ENCODE measurements at places on chromosomes 2 and 18.

GRCh38 chr18:58977801-58978200 is 113.1 kb downstream of the ZNF532 start:
- DNase-seq, result no peak

GRCh38 chr2:22329211-22330154 is 1055.5 kb upstream of the KLHL29 start:
- DNase-seq, result peak; percentile 5

GRCh38 chr2:28904295-28904694 is 9.8 kb downstream of the WDR43 start:
- no peak for DNase-seq

DNA sequence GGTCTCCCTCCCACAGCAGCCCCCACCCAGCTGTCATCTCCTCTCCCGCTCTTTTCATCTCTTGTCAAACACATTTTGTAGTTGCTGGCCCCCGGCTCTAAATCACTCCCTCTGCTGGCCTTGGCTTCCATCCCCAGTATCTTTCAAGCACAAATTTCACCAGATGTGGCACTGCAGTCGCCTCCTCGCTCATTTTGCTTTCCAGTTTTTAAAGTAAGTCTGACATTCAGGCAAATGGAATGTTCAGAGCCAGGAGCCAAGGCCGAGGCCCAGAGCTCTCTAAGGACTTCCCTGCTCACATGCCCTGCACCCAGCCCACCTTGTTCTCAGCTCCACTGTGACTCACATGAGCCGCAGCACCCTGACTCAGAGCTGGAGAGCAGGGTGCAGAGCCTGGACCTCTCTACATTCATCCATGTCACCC is 158.4 kb downstream of the GALNT14 start:
- DNase-seq, result no peak

- no peak for DNase-seq
Observed at GRCh38 chr2:53969968-53970723, 647 bp downstream of the PSME4 start.

- no peak for DNase-seq
Observed at GRCh38 chr2:157204401-157204800, 53.1 kb upstream of the GALNT5 start.

- no peak for DNase-seq
Observed at GRCh38 chr2:1584051-1584531, 160.2 kb downstream of the PXDN start.

- no peak for DNase-seq
Observed at GRCh38 chr2:137928547-137929518, 35.4 kb upstream of the HNMT start.

DNA sequence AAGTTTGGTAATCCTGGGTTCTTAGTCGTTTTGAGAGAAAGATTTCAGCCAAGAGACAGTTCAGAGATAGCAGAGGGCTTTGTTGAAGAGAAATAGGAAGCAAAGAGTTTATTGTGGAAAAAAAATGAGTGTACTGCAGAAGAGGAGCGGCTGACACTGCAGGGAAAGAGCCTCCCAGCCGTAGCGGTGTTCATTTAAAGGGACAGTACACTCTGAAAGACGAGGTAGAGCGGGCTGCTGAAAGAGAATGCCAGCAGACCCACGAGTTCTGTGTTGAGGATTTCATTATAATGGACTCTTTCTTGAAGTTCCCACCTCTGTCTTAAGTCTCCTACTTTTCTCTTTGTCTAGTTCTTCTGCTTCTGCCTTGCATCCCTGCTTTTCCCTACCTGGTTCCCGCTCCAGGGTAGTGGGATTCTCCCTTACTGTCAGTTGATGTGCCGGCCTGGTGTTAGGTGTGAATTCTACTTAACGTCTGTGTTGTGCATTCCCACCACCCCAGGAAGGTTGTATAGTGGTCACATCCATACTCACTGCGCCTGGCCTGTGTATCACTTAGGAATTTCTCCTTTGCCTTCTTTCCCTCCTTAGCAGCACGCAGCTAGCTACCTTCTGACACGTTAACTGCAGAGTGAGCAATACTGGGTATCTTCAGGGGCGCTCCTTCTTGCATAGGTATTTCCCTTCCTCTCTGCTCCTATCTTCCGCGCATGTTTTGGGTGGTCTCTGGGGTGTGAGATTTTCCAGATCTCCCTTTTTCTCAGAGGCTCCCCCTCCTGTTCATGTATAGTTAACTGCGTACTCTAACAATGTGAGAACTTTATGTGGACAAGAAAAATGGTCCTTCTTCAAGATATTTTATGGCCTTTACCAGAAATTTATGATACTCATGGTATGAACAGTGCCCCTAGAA is 164.5 kb downstream of the PTH2R start:
- DNase-seq, result no peak

- DNase-seq, result no peak
Observed at GRCh38 chr2:200787351-200788120, 24.2 kb upstream of the BZW1 start.

GRCh38 chr18:21069468-21069867 is 42.1 kb downstream of the ROCK1 start:
- DNase-seq, result no peak

- no peak for DNase-seq
Observed at GRCh38 chr18:23122334-23123229, 12.7 kb upstream of the CABLES1 start.

DNA sequence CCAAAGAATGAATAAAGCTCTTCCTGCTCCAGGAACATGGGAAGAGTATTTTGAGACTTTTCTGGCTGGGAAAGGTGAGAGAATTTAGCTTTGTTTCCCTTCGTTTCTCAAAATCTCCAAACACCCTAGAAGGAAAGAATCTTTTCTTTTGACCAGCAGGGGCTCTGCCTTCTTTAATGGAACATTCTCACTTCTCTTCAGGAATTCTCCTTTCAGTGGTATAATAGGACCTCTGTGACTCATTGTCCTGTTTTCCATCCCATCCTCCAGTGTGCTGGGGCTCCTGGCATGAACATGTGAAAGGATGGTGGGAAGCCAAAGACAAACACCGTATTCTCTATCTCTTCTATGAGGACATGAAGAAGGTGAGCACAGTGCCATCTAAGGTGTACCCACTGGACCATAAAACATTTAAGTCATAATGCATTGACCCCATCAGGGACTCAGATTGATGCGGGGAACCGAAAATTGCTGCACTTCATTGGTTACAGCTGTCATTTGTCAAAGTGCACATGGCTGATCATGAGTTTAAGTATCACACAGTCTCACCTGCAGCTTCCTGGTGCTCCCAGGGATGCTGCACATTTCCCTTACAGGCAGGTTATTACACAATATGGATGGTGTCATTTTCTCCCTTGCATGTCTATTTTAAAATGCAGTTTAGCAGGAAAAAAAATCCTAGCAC is 5.5 kb downstream of the SULT1C4 start:
- DNase-seq, result no peak

- no peak for DNase-seq
Observed at GRCh38 chr2:31877008-31877407, 133.8 kb downstream of the MEMO1 start.

- DNase-seq, result no peak
Observed at GRCh38 chr2:134281815-134282419, 28.0 kb downstream of the MGAT5 start.

- DNase-seq, result no peak
Observed at GRCh38 chr2:128511731-128512378, 193.2 kb upstream of the HS6ST1 start.

GRCh38 chr2:127737892-127738291 is 36.6 kb downstream of the SFT2D3 start:
- no peak for DNase-seq

- DNase-seq, result no peak
Observed at GRCh38 chr18:46462523-46462922, 194.5 kb downstream of the LOXHD1 start.

GRCh38 chr18:67600181-67601180 is 84.0 kb upstream of the DSEL start:
- DNase-seq, result no peak

GRCh38 chr2:72676341-72677025 is 149.3 kb downstream of the EXOC6B start:
- no peak for DNase-seq
